ENCODE measurements at places on chromosomes 4 and X.

GRCh38 chr4:182907396-182907795 lies 9.8 kb downstream of the DCTD start:
- DNase-seq, result no peak

- DNase-seq, result no peak
These were observed 75.9 kb downstream of the INTS12 start for GRCh38 chr4:105632599-105632998.

- DNase-seq, result peak; percentile 40
These were observed 10.4 kb downstream of the L1CAM start for GRCh38 chrX:153875391-153876111.

DNA sequence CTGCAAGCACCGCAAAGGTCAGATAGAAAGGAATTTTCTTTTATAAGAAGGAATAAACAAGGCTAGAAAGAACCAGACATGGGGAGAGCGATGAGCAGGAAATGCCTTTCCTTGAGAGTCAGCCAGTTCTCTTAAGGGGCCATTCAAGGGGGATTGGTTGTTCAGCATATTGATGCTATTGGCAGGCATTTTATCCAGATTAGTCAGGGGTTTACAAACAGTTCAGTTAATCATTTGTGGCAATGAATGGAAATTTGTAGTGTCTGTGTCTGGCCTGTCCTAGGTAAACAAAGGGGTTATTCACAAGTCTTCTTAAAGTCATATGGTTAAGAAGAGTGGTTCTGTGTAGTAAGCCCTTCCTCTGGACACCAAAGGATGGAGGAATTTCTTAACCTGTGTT lies 184.7 kb upstream of the FRMPD4 start:
- no peak for DNase-seq

DNA sequence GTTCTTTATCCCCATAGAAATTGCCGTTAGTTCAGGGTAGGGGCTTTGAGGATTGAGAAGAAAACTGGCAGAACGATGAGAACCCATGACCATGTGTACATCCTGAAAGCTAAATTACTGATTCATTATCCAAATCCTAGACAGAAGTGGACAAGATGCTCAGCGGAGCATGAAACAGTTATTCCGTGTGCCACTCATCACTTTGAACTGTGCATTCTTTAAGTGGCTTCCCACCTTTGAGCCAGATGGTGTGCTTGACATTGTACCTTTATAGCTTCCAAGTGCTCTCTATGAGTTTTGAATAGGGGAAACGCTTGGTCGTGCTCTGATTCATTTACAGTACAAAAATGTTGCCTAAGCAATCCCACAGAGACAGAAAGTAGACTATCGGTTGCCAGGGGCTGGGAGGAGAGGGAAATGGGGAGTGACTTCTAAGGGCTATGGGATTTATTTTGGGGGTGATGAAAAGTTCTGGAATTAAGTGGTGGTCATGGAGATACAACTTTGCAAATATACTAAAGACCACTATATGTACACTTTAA lies 100.0 kb downstream of the DOCK11 start:
- DNase-seq, result no peak

GRCh38 chr4:97589481-97590196 lies 553.6 kb downstream of the STPG2 start:
- DNase-seq, result no peak

GRCh38 chr4:121794505-121795188 lies 6.5 kb upstream of the EXOSC9 start:
- DNase-seq, result no peak

GRCh38 chrX:153646620-153647373 lies at the start of gene DUSP9:
Gene DUSP9 (plus strand): TSS chrX:153647203. CDS start chrX:153647954, 751 bp downstream.
- DNase-seq, result no peak

DNA sequence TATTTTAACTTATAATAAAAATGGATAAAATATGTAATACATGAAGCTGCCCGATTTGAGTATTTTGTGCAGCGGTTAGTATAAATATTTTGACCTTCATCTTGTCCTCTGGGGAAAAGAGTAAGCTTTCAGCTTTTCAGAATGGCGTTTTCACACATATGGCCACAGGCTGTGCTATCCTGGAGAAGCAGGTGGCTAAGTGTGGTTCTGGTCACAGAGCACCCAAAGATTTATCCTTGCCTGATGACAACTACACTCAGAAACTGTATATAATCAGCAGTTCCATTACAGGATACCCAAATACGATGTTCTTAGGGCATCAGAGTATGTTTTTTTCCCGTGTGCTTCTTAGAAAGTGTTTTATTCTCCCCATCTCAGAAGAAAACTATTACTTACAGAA lies 42.3 kb upstream of the ANK2 start:
- DNase-seq, result no peak

- no peak for DNase-seq
These were observed 59.7 kb upstream of the VCX3B start for GRCh38 chrX:8404926-8405325.

GRCh38 chr4:176799653-176800052 lies 6.9 kb upstream of the VEGFC start:
- no peak for DNase-seq

- no peak for DNase-seq
These were observed 15.5 kb downstream of the UNC5C start for GRCh38 chr4:95533254-95533653.

GRCh38 chrX:124086411-124086810 lies 124.9 kb downstream of the STAG2 start:
- DNase-seq, result no peak

DNA sequence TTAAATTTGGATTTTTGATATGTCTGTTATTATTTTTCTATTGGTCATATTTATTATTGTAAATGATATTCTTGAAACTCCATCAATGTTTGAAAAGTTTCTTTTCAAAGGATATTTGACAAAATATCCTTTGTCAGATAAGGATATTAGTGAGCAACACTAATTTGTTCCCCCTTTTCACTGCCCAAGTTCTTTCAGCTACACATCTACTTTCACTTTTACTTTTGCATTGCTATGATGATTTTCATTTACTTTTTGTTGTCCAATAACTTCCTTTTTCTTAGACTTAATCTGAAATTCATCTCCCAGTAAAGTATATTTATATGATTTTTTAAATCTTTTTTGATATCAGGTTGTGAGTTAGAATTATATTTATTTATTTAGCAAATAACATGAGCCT lies 542.3 kb upstream of the ADGRL3 start:
- no peak for DNase-seq

GRCh38 chr4:142846108-142846728 lies at the start of gene INPP4B:
Gene INPP4B (minus strand): TSS chr4:142846301.
- DNase-seq, result peak; percentile 45

DNA sequence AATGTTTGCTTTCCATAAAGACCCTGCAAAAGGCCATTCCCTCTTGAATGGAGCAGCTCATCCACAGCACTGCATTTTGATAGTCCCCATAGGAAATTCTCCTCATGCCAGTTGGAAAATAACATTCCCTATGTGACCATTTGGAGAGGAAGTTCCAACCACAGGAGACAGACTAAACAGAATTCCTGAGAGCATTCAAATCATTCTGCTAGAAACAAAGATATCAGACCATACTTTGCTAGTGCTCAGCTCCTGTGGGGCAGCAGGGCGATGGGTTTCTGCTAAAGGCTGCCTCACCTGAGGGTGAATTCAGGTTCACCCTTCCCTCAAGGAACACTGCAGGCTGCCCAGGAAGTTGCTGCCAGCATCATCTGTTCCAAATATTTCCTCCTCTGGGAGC lies 58.8 kb downstream of the LNX1 start:
- DNase-seq, result no peak

- DNase-seq, result no peak
These were observed 14.1 kb downstream of the F9 start for GRCh38 chrX:139544591-139544990.

DNA sequence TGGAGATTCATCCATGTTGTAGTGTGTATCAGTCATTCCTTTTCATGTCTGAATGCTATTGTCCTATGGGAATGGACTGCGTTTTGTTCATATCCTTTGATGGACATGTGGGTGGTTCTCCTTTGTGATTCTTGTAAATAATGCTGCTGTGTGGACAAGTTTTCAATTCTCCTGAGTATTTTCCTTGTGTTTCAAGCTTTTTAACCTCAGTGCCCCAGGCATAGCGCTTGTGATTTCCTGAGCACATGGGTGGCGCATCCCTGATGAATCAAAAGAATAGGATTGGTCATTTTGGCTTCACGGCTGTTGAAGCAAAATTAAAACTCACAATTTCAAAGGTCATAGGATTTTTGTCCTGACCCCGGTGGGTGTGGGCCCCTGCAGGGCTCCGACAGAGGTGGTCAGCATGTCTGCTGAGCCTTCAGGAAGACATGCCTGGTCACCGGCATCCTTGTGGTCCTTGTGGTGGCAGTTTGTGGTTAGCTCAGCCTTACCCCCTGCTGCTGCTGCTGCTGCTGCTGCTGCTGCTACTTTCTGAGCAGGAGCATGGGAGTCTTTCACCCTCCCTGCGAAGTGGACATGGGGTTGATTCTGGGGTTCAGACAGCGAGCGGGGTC lies 30.0 kb downstream of the SHROOM2 start:
- DNase-seq, result no peak

All from stimulated activated CD4-positive, alpha-beta T cell treated with anti-CD3 and anti-CD28 coated beads, Interleukin-15, amount 100 ng/mL, for 1 hour (primary cell).